Suprapubic skin (tissue), 4 donors: ENCODE measurements at places on chromosomes 2 and 18.

GRCh38 chr2:26161926-26162325 lies 11.0 kb upstream of the GAREM2 start:
- DNase-seq = no peak

- DNase-seq = no peak
Observed at GRCh38 chr18:57135699-57136098, 11.2 kb upstream of the BOD1L2 start.

DNA sequence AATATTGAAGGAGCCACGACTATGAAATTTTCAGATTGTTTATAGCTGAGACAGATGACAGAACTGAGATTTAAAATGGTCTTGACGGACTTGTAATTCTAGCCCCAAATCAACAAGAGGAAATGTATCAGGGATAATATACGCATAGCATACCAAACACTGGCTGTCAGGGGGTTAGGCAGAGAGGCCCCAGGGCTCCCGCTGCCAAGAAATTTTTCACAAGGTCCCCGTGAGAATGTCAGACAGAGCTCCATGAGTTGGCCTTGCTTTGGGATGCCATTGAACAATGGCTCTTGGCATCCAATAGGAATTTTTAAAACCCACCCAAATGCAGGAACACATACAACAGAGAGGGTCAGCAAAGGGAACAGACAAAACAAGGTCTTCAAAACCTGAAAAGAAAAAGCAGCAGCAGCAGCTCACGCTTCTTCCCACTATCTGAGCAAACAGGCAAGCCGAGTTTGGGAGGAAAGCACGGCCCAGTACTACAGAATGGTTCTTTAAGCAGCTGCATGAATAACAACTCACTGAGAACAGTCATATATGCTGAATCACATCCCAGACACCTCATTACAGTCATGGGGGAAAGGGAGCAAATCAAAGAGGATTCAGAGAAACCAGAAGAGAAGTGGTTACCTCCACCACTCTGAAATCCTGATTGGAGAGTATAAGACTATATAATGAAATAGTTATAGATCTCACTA lies 445.6 kb downstream of the RND3 start:
- DNase-seq = no peak

DNA sequence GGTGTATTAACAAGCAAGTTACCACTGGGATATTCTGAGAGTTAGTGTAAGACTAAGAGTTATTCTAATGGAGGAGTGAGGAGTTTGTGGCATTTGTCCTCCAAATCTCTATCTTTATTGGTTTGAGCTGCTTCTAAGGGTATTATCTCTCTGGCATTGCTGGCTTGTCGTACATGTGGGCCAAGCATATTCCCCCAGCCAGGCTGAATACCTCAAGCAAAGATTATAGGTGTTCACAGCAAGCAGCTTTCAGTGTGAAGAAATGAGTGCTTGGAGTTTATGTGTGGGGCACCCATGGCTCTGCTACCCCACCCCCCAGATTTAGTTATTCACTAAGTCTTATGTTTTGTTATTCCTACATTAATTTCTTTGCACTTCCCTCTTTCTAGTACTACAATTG lies 193.6 kb upstream of the FANCL start:
- DNase-seq = no peak

DNA sequence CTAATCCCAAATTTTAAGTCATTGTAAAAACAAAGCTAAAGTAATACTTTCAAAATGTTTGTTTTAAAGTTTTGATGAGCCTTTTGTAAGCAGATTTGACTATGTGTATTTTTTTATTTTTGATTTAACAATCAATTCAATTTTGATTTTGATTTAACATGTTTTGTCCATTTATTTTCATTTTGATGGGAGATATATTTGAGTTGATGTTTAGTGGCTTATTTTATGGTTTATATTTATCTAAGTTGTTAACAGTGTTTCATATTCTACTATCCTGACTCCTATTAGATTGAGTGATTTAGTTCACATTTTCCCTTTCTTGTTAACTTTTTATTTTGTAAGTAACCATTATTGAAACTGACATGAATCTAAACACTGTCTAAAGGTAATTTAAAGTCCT lies 44.7 kb downstream of the TMEM18 start:
- no peak for DNase-seq
